ENCODE measurements at places on chromosomes 7 and 10.

DNA sequence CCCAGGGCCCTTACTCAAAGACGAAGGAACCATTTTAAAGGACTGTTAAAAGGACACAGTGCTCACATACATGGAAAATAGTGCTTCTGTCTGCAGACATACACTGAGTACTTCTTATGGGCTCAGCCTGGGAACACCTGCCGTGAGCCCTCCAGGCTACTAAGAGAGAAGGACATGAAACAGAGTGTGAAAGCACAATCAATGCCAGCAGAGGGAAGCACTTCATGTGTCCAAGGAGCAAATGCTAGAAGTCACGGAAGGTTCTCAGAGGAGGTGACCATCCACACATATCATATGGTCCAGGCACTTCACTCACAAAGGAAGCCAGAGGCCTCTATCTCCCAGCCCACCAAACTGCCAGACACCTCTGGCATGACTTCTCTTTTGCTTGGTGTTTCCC, 15.5 kb downstream of the ELMO1 start:
- DNase-seq: no peak

DNA sequence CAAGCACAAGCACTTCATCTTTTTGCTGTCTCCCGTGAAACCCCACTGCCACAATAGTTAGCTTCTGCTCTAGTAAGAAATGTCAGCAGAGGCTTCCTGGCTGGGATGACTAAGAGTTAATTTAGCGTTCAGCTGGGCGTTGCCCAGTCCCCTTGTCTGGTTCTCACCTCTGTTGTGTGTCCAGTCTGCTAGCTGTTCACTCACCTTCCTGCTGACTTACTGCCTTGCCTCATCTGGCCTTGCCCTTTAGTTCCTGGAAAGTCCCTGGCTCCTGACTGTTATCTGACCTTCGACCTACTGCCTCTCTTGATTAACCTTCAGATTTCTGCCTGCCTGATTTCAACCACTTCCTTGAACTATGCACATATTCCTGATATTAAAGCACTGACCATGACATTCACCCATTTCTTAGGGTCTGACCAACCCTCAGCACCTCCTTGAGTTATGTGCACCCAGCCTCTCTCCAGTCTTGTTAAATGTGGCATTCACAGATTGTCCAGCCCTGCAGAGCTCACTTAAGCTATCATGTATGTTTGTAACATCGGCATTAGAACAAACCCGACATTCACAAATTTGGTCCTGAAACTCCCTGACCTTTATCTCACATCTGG, 30.3 kb downstream of the C7orf33 start:
- DNase-seq: no peak

GRCh38 chr10:88791924-88792323, 10.6 kb upstream of the LIPM start:
- no peak for DNase-seq

DNA sequence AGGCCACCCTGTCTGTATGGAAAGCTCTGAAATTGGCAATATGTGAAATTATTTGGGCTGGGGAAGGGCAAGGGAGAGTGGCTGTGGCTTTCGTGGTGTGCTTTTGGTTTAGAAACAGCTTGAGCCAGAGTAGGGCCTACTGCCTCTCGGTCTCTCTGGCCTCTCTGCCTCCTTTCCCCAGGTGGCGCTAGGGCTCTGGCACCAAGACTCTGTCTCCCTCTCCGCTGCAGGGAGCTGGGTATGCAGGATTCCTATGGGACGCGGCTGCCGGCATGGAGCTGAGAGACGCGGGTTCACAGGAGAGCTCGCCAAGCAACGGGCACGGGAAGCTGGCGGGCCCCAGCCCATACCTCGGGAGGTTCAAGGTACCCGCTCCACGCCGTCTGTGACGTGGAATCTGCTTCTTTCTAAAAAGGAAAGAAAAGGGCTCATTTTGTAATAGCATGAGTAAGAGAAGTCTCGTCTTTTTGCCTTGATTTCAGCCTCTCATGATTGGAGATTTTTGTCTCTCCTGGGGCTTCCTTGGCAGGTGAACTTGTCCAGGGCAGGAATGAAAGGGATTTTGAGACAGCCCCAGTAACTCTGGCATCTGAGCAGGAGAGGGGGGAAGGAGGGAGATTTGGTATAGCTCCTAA, 105.1 kb upstream of the ANLN start:
- no peak for DNase-seq

- no peak for DNase-seq
Observed at GRCh38 chr10:93352638-93353383, 129.3 kb downstream of the MYOF start.

GRCh38 chr7:35494407-35494806, 200.5 kb downstream of the HERPUD2 start:
- DNase-seq: no peak

Measured in NT2/D1 (cell line).